Progenitor cell of endocrine pancreas (in vitro differentiated cells): ENCODE measurements at places on chromosomes 4 and X. TPM values are rescaled to one million over a fixed set of nuclear protein-coding genes. Genes with fewer than 3 reads are reported as not detected.

GRCh38 chr4:46258431-46258830 is 131.5 kb downstream of the GABRA2 start:
- DNase-seq: no peak

GRCh38 chr4:54940996-54941865 is 184.2 kb downstream of the KDR start:
- DNase-seq: no peak

GRCh38 chr4:107823870-107824349 is 822 bp upstream of the SGMS2 start:
- no peak for DNase-seq

- DNase-seq: no peak
Observed at GRCh38 chrX:72052415-72053090, 79.2 kb downstream of the RTL5 start.

- no peak for DNase-seq
Observed at GRCh38 chr4:175752664-175753063, 59.4 kb downstream of the GPM6A start.

- DNase-seq: peak; percentile 28
Observed at GRCh38 chr4:4182835-4183568, 43.7 kb downstream of the OTOP1 start.

DNA sequence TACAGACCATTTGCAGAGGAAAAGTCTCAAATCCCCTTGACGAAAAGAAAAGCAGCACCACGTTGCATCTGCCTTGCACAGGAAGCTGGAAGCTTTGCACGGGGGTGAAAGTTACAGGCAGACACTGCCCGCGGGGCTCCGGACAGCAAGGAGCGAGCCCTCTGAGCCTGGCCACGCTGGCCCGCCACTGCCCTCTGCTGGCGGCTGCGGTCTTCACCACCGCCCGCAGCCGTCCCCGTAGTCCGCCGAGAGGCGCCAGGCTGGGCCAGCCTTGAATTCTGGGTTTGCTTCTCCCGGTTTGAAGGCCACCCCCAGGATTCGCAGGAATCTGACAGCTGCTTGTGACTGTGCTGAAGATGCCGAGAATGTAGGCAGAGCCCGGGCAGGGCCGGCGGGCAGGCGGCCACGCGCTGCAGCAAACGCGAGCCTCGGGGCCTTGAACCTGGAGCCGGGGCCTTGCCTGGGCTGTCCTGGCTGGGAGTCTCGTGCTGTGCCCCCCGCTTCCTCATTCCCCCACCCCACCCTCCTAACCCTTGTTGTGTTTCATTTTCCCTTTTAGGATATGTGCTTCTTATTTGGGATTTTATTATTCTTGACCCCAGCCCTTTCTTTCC is 49.2 kb downstream of the ENPP6 start:
- DNase-seq: peak; percentile 74

- no peak for DNase-seq
Observed at GRCh38 chr4:86615501-86615900, 21.4 kb downstream of the PTPN13 start.

CHRNA9 gene
- total RNA-seq: 0.22 and 0.43 TPM in 2 replicates
